ENCODE measurements at places on chromosomes 6 and 20.
A peak's percentile ranks its signal among the peaks of the same experiment; 100 is the strongest.

GRCh38 chr20:48141660-48142515, 356.6 kb upstream of the SULF2 start:
- DNase-seq = no peak

DNA sequence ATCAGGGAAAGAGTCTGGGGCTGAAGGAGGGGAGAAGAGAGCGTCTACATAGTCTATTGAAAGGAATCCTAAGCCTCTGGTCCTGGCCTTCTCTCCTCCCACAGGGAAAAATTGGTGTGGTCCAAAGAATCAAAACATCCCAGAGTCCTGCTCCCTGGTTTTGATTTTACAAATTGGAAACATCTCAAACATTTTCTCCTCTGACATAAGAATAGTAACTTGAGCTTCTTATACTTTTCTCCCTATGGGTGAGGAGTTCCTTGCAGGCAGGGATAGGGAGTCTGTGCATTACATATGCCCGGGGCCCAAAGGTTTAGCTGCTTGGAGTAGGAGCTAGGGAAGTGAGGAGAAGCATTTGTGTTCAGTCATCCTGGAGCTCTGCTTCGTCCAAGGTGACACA, 120.0 kb upstream of the GGTLC1 start:
- DNase-seq = no peak

DNA sequence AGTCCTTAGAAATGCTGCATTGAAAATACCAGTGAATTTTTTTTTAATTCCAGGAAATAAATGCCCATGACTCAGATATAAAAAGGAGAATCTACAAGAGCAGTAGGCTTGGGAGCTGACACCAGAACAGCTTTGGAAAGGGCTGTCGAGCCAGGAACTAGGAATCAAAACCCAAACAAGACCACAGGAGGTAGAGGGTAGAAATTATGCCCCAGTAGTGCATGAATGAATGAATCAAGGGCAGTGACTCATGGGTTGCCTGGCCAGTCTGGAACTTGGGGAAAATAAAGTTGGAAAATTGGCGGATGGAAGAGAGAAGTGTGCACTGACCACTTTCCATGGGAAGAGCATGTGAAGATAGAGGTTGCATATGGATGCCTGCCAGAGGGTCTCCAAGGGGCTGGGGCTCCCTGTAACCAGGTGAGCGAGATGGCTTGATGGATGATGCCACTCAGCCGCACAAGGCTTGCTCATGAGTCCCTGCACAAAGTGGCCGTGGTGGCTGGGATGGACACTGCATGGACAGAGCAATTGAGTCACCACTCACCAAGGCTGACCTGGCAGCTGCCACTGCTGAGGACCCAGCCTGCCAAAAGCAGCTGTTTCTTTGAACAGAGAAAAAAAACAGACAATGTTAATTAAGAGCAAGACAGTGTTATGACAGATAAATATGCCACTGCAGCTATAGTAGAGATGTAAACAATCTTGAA, 15.2 kb upstream of the MCCD1 start:
- no peak for DNase-seq

GRCh38 chr20:58366866-58367265, 22.2 kb upstream of the VAPB start:
- no peak for DNase-seq

DNA sequence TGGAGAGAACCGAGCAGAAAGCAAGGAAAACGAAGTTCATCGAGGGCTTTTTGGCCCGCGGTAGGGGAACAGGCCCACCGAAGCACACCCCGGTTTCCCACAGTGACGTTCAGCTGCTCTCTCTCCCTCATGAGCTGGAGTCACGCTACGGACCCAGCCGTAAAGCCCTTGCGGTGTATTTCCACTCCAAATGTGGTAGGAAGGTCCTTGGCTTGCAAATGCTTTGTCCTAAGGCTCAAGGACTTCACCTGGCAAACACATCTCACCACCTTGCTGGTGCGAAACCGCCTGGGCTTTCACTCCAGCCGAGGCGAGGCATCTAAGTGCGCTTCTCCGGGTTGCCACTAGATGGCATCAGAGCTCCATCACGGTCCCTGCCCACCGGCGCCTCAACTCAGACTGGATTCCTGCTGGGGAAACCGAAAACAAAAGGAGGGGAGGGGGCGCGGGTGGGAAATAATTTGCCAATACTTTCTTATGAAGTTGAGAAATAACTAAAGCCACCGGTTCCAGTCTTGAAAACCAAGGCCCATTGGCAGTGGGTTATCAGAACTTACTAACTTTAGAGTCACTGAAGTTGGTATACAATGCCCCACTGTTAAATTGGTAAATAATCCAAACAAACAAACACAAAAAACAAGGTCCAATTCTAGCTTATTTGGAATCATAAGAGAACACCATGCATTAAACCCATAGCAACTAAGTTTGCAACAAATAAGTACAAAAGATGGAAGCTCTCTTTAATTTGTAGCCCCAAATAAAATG, 13.4 kb upstream of the FOXC1 start:
- DNase-seq = peak; percentile 39

GRCh38 chr6:28165563-28165962, 23.9 kb downstream of the ZKSCAN8 start:
- no peak for DNase-seq

DNA sequence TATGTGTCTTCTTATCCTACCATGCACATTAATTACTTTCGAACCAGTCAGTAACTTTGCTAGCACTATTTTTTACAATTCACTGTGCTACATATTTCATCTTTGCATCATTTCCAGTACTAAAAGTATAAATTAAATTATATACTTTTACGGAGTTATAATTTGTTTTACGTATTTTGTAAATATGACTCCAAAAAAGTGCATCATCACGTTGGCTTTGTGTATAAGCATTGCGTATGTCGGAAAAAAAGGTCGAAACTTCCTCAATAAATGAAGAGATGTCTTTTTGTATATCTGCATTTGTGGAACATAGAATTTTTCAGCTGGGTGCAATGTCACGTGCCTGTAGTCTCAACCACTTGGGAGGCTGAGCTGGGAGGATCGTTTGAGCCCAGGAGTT, 52.0 kb downstream of the USP49 start:
- DNase-seq = no peak

GRCh38 chr20:51680067-51680749, 88.0 kb downstream of the ATP9A start:
- DNase-seq = no peak

GRCh38 chr20:5041433-5041832, 40.1 kb upstream of the SLC23A2 start:
- DNase-seq = no peak

- DNase-seq = no peak
Measured at GRCh38 chr6:146111881-146112450, 83.1 kb downstream of the GRM1 start.

GRCh38 chr20:51906679-51907078, 104.4 kb upstream of the SALL4 start:
- DNase-seq = no peak

GRCh38 chr6:34650823-34651222, 45.7 kb downstream of the ILRUN start:
- DNase-seq = no peak

DNA sequence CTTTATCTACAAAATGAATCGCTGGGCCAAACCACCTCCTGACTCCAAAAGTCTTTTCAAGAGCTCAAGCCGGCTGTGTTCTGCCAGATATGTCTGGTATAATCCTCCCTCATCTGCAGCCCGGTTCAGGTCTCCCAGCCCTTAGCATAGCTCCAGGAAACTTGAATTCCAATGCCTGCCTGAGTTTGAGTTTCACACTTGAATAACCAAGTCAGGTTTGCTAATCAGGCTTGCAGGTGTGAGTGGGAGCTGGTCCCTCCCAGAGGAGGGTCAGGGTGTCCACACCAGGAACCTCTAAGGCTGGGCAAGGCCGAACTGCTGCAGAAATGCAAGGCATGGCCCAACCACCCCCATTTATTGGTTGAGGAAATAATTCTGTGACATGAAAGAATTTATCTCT, 96.6 kb downstream of the TMEM242 start:
- DNase-seq = no peak

DNA sequence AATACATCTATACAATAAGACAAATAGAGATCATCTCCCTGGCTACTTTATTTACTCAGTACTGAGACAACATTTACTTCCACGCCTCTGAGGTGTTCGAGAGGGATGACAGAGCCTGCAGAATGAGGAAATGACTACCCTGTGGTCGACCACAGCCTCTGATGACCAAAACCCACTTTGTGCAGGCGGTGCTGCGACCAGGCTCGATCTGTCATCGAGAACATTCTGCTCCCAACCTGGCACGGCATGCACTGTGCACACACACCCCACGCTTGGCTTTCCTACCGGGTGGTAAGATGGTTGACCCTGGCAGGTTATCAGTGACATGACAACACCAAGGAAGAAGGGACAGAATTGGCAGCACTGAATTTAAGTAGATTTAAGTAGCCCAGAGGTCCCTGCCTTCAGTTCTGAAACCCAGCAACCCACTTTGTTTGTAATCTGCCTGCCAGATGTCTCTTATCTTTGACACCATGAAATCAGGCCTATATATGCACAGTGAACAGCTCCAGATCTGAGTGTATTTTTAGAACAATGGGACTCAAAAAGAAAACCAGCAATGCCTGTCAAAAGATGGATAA, 42.6 kb downstream of the TTI1 start:
- DNase-seq = peak; percentile 13

DNA sequence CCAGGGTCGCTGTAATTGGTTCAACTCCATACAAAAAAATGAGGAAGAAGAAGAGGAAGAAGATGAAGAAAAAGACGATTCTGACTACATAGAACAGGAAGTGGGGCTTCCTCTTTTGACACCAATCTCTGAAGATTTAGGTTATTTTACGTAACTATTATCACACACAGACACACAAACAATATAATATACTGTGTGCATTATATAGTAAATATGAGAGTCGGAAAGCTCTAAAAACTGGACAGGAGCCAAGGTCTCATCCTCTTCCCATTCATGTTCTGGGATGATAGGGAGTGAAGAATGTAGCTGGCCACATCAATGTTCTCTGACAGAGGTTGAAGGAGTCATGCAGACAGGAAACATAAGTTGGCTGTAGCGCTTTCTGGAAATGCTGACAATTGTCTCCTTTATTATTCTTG, 13.3 kb downstream of the RSPH4A start:
- no peak for DNase-seq

- DNase-seq = no peak
Measured at GRCh38 chr6:130632277-130632676, 194.9 kb upstream of the SMLR1 start.

DNA sequence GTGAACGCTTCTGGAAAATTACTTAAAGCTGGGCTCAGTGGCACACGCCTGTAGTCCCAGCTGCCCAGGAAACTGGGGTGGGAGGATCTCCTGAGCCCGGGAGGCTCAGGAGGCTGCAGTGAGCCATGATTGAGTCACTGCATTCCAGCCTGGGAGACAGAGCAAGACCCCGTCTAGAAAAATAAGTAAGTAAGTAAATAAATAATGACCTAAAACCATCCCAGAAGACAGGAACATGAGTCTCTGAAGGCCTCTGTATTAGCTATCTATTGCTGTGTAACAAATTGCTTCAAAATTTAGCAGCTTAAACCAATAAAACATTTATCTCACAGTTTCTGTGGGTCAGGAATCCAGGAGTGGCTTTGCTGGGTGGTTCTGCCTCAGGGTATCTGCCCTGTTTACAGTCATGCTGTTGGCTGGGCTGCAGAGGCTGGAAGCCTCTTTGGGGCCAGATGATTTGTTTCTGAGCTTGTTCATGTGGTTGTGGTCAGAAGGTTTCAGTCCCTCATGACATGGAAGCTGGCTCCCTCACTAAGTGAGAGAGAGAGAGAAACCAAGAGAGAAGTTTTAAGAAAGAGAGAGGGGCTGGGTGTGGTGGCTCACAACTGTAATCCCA, 48.4 kb upstream of the NCOA3 start:
- no peak for DNase-seq

DNA sequence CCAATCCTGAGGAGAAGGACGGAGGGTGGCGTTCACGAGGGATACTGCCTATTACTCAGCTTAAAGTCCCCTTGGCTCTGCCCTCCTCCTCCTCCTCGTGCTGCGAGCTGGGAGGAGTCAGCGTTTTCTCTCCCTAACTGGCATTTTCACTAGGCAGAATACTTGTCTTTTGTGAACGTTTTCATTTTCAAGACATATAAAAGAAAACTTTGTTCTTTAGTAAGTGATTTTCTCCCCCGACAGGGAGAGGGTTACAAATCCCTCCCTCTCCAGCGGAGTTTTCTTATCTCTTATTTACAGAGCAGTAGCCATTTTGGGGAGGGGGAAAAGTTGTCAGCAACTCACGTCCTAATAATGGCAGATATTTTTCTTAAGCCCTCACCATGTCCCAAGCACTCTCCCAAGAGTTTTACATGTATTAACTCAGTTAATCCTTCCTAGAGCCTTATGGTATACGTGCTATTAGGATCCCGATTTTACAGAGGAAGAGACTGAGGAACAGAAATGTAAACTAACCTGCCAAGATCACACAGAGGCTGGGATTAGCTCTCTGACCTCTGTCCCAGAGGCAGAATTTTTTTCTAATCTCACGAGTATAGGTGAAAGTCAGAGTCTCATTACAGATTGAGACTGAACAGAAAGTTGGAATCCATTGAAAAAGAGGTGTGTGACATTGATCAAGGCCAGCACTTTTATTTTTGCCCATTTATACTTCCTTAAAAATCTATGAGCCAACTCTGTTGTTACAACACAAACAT, 30.0 kb upstream of the ZNF217 start:
- no peak for DNase-seq

- DNase-seq = no peak
Measured at GRCh38 chr6:144908004-144908403, 622.9 kb downstream of the UTRN start.

DNA sequence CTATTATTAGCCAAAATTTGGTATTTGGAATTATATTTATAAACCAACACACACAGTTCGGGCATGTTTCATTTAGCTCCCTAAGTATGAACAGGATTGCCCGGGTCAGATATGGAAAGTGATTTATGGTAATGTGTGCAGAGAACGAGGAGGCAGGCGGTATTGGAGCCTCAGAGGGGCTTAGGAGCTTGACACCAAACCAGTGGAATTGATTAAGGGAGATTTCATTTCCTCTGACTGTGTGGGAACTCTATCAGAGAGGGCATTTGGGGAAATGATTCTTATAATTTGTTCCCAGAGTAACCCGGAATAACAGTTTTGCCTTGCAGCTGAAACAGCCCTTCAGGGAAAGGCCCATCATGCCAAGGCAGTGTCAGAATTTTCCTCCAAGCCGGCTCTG, 115.1 kb upstream of the SPTLC3 start:
- DNase-seq = no peak

- no peak for DNase-seq
Measured at GRCh38 chr20:49559411-49560081, 8.4 kb downstream of the PTGIS start.

DNA sequence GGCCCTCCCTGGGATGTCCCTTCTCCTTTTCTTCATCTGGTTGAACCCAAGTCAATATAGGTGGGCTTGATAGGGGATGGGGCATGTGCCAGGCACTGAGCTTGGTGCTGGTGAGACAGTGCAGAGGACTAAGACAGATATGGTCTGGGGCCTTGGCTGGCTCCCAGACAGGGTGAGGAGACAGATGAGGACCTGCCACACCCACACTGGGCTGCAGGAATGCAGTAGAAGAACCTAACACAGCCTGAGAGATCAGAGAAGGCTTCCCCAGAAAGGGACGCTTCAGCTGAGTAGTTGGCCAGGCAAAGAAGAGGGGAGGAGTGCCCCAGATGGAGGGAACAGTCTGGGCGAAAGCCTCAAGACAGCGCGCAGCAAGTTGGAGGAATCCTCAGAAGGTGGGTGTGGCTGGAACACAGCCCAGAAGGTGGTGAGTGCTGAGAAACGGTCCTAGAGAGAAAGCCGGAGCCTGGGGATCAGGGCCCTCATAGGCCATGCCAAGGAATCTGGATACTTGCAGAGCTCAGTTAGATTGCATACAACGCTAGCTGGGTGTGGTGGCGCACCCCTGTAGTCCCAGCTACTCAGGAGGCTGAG, 26.4 kb downstream of the CD40 start:
- DNase-seq = no peak
